ENCODE measurements at places on chromosomes 7 and 10.

DNA sequence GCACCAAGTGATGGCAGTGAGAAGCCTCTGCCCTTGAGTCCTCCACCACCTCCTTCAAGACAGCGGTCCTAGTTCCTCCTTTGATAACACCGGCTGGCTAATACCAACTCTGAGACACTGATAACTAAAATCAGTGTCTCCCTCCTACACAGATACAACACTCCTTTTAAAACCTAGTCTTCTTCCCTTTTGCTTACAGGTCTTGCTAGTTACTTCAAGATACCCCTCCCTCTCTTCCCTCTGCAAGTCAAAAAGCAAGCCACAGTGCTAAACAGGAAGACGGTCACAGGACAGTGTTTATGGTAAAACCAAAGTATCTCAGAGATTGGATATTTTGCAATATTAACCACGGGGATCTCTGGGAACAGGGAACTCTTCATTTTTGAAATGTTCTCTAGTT, 4.6 kb downstream of the AKR1B1 start:
- DNase-seq: no peak

DNA sequence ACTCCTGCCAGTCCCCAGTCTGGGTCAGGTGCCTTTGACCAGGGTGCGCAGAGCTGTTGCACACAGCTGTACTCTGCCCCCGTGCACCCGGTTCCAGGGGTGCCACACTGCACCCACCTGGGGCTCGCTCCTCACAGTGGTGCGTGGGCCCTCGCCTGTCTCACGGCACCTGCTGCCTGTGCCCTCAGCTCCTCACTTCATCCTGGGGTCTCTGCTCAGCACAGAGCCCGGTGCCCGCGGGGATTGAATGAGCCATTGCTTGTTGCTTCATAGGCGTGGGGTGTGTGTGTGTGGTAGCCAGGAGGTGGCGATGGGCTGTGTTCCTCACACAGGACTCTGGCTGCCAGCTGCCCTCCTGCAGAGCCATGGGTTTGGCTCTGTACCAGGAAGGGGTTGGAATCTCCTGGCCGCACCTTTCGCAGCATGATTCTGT, 18.5 kb downstream of the EIF3B start:
- DNase-seq: no peak

- DNase-seq: no peak
Observed at GRCh38 chr7:31047313-31048146, 4.6 kb upstream of the ADCYAP1R1 start.

DNA sequence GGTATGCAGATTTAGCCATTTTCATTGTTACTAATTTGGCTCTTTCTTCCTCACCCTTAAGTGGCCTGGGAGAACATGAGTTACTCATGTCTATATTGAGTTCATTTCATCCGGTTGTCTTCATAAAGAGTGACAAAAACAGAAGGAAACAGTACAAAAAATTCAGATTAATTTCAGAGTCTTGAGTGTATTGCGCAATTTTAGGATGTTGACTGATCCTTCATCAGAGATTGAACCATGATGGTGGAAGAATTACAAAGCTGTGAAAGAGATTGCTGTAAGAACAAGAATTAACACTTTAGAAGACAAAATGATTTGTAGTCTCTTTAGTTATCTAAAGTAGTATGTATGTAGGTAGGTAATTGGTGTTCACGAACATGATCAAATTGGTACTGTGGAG, 194.0 kb upstream of the PPP1R3A start:
- no peak for DNase-seq

DNA sequence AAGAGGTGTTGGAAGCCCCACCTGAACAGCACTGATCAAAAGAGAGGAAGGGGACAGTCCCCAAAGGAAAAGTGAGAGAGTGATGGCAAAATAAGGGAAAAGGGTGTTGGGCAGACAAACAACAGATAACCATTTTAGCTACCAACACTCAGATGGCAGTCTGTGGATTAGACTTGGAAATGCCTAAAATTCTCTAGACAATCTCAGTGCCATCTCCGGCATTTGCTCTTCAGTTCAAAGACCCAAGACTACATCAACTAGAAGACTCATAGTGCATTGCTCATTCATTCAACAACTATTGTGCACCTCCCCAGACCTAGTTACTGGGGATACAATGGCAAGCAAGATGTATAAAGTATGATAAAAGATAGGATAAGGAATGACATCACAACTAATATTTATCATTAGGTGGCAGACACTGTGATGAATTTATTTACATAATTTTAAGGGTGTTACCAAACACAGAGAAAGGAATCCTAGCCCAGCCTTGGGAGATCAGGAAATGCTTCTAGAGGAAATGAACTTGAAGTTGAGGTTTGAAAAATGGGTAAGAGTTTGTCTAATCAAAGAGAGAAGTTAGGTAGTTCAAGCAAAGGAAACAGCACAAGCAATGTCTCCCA, 109.3 kb upstream of the ARID5B start:
- no peak for DNase-seq

- DNase-seq: no peak
Observed at GRCh38 chr7:145812218-145812617, 304.4 kb upstream of the CNTNAP2 start.

DNA sequence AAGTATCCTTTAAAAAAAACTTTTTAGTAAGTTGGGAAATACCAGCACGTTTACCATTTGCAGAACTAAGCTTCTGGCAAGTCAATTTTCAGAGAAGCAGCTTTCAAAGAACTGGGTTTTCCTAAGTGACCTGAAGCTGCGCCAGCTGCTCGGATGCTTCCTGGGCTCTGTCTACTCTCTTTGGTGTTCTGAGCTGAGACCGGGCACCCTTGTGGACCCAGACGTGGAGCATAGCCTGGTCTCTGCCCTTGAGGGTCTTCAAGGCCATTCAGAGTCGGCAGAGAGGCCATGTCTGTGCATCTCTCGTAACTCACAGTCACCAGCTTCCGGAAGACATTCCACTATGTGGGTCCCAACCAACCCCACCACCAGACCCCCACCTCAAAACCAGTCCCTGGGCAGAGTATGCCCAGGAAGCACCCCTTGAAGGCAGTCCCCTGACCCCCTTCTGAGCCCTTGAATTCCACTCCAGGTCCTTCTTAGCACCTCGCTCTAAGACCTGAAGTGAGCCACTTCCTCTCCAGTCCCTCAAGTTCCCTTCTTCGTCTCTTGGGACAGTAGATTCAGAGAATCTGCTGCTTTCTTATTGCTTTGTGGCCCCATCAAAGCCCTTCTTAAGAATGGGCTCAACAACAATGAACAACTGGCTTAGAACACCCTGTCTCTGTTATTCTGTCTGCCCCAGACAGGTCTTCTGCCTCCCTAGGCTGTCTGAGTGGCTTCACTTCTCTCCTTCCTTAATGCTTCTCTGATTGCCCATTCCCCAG, 8.5 kb downstream of the CALML5 start:
- no peak for DNase-seq

- DNase-seq: no peak
Observed at GRCh38 chr10:6920072-6921019, 340.3 kb upstream of the PRKCQ start.

GRCh38 chr7:36047091-36047658, 105.9 kb upstream of the EEPD1 start:
- no peak for DNase-seq

- DNase-seq: no peak
Observed at GRCh38 chr10:76257816-76258215, 826.4 kb downstream of the LRMDA start.

DNA sequence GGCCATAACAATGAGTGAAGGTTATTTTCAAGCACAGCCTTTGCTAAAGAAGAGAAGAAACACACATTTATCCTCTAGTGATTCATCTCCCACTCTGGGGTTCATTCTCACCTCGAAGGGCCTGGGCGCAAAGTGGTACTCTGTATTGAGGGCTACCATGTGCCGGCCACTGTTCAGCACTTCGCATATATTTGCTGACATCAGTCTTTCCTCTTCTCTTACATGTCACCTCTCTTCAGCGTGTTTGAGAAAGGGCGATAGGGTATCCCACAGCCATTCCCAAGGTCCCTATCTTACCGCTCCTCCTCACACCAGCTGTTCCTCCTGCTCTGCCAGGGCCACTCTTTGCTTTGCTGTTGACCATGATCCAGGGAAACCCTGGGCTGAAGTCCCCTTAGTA, 48.8 kb upstream of the ECHDC3 start:
- DNase-seq: no peak

GRCh38 chr7:78115876-78116275, 317.3 kb downstream of the PHTF2 start:
- no peak for DNase-seq

DNA sequence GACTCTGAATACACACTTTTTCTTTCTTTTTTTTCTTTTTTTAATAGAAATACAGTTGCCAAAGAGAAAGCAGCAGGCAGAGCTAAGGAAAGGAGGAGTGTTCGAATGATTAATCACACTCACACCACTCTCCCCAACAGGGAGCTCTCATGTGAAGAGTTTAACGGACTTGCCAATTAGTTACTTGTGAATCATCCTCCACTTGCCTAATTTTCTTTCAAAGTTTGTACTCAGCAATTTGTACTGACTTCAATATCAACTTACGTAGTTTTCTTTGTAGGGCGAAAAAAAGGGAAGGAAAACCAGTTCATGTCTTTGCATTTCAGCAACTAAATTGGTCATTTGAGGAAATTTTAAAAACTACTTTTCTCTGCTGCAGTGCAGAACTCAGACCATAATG, 109.2 kb downstream of the PIP4K2A start:
- no peak for DNase-seq

GRCh38 chr7:133082390-133082766, 488 bp upstream of the CHCHD3 start:
- no peak for DNase-seq
